ENCODE measurements at places on chromosomes 3 and 15.

- no peak for DNase-seq
Measured at GRCh38 chr3:71589132-71589531, 5.6 kb upstream of the FOXP1 start.

DNA sequence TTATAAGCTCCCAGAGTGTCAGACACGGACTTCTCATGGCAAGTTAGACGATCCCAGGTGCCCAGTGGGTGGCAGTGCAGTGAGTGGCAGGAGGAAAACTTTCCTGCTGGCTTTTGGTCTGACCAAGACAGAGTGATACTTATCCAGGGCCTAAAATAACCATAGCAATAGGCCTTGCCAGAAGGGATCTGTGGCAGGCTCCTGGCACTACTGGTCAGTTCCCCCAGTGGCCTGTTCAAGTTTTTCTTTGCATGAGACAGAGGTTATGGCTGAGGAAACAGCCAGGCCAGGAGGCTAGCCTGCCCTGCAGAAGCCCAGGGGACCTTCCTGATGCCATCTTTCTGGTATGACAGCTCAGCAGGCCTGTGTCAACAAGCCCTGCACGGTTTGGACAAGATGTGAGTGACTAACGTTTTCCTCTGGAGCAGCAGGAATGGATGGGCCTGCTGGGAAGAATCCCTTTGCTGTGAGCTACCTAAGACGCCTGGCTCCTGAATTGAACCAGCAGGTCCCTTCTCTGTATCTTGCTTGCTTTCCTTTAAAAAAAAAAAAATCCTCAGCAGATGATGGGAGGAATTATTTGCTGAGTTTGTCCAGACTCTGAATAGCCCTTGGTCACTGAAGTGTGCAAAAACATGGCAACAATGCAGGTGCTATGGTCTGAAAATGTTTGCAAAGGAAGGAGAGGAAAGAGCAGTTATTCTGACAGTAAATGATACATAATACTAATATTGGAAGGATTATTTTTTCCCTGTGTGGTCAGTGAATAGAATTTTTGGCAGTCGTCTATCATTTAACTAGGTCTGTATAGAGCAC, 18.0 kb downstream of the SCG5 start:
- no peak for DNase-seq

GRCh38 chr15:37891766-37892368, 42.6 kb upstream of the TMCO5A start:
- DNase-seq, result no peak

DNA sequence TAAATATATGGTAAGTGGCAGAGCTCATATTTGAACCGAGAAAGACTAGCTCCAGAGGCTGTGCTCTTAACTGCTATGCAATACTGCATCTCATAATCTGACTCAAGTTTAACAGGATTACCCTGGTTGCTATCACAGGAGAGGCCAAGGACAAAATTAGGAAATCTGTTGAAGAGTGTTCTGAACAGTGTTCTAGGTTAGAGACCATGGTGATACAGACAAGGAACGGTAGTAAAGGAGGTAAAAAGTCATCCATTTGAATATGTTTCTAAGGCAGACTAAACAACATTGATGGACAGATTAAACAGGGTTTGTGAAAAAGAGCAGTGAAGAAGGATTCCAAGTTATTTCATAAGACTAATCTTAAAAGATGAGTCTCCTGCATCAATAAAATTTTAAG, 22.1 kb downstream of the PLOD2 start:
- no peak for DNase-seq

- no peak for DNase-seq
Measured at GRCh38 chr3:45595364-45596195, 1.0 kb downstream of the LIMD1 start.

DNA sequence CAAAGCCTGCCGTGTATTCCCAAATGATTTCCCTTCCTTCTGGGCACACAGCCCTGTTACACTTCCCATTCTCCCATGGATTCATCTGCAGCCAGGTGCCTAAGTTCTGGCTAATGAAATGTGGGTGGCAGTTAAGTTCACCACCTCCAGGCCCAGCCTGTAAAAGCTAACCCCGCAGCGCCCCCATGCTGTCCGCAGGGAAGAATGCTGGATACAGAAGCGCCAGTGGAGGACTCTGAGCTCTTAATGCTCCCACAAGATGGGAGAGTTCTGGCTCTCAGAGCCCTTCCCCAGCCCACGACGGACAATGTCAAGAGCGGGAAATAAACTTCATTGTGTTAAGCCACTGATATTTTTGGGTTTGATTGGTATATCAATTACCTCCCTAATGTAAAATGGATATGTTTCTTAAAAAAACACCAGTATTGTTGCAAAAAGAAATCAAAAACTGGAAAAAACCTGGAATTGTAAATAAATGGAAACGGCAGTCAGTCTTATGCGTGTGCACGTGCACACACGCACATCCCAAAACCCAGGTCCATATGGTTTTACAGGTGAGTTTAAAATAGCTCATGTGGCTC, 37.7 kb upstream of the FGD5 start:
- no peak for DNase-seq

DNA sequence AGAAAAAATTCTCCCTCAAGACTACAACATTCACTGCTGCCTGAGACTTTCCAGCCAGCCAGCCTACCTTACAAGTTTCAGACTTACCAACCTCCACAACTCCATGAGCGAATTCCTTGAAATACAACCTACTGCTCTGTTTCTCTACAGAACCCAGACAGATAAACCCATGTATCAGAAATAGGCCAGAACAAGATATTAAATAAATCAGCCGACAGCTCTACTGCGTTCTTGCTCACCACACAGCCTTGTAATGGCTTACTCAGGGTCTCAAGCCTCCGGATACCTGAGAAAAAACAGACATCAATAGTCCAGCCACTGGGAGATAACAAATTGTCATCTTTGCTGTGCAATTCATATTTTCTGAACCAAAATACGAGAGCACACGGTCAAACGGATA, 43.6 kb upstream of the LIPC start:
- DNase-seq, result no peak

- no peak for DNase-seq
Measured at GRCh38 chr3:84547971-84548970, 410.5 kb upstream of the CADM2 start.

DNA sequence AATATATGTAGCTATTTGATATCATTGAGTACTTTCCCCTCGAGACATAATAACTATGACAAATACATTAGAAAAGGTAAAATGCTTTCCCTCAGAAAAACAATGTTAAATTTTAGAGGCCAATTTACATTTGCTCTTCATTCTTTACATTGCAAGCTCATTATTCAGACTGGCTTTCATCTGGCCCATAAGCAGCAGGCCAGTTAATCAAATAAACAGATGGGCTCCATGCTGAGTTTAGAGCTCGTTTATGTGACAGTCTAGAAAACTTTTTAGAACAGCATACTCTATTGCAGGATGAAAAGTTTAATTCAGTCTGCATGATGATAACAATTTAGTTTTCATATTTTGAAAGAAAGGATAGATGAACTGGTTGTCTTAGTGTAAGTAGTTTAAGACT, 150.6 kb downstream of the DUT start:
- DNase-seq, result no peak

DNA sequence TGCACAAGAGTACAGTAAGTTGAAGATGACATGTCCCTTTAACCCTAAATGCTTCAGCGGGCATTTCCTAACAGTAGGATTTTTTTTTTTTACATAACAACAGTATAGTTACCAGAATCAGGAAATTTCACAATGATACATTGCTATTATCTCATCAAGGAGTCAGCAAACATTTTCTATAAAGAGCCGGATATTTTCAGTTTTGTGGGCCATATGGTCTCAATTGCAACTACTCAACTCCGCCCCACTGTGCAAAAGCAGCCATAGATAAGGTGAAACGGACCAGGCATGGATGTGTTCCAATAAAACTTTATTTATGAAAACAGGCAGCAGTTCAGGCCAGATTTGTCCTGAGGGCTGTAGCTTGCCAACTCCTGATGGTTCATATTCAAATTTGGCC, 130.6 kb downstream of the SMAD6 start:
- peak; percentile 60 for DNase-seq

- no peak for DNase-seq
Measured at GRCh38 chr15:40029979-40030893, 8.7 kb downstream of the SRP14 start.

DNA sequence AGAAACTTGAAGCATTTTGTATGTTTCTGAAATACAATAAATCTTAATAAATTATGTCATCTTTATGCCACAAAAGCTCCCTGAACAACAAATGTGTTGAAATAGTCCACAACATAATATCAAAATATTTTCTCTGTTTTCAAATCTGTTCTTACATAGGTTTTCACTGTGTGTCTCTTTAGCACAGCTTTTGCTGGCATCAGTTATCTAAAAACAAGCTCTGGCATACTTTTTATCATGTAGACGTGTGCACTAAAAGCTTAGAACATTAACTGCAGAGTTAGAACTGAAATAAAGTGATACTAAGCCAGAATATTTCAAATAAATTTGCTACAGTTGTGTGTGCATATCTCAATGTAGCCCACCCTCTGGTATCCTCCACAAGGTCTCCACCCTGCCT, 41.8 kb upstream of the ALCAM start:
- DNase-seq, result no peak

DNA sequence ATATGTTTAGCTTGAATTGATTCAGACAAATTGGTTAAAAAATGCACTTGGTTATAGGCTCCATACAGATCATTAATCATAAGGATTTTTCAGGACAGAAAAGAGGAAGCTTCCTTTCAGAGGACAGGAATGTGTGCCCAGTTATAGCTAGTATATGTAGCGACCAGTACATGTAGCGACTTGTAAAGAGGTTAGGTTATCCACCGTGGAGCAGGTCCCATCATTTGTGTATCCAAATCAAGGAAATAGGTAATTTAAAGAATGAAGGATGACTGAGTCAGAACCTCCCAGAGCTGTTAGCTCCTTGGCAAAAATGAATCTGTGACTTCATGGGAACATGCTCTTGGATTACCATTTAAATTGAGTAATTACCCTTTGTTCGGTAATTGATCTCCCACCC, 15.8 kb upstream of the P2RY12 start:
- no peak for DNase-seq

GRCh38 chr15:85422607-85423006, 42.2 kb downstream of the AKAP13 start:
- DNase-seq, result no peak

- DNase-seq, result no peak
Measured at GRCh38 chr3:151768393-151768930, 34.7 kb downstream of the AADACL2 start.

GRCh38 chr3:43180027-43180426, 74.1 kb upstream of the POMGNT2 start:
- no peak for DNase-seq

DNA sequence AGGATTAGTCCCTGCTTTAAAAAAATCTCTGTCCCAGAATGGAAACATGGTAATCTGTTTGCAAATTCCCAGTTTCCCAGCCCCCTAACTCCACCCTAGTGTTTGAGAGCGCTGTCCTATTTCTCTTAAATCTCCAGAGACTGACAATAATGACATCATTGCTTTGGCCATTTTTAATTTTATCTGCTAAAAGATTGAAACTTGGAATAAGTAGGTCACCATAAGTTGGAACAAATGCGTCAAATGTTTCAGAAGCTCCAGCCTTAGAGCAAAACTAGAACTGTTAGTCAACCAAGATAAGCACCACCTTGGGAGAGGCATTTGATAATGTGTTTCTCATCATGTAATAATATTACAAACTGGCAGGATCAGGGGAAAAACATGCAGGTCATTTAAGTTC, 25.7 kb upstream of the MB21D2 start:
- DNase-seq, result no peak

- DNase-seq, result no peak
Measured at GRCh38 chr3:137008976-137009375, 51.2 kb downstream of the IL20RB start.

DNA sequence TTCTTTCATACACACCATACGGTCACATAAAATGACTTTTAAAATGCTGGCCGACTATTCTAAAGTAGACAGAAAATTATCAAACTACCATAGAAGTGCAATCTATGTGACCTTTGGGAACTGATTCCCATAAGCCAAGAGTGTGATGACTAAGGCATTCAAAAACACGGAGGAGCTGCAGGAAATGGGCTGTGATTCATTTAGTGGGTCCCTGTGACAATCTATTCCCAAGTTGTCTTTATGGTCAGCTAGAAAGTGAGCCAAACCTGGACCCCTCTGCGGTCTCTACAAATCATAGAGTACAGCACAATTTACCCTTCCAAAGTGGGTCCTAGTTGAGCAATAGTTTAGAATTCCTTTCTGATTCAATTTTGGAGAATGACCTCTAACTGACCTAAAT, 251.5 kb upstream of the CBLB start:
- no peak for DNase-seq

- no peak for DNase-seq
Measured at GRCh38 chr3:152737021-152737908, 97.7 kb upstream of the P2RY1 start.

DNA sequence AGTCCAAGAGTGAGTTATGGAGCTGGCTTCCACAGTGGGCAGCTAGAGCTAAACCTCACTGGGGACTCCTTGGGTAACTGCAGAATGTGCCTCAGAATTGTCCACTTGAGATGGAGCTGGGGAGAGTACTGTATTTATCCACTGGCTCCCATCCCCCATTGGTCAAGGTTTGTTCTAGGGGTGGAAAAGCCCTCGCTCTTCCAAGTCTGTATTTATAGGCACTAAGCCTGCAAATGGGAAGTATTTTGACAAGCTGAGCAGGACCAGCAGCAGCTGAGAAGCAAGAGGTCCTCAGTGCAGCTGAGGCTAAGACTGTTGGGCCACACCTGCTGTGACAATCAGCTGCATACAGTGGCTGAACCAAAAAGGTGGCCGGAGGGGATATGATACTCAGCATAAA, 5.8 kb downstream of the USP13 start:
- no peak for DNase-seq

DNA sequence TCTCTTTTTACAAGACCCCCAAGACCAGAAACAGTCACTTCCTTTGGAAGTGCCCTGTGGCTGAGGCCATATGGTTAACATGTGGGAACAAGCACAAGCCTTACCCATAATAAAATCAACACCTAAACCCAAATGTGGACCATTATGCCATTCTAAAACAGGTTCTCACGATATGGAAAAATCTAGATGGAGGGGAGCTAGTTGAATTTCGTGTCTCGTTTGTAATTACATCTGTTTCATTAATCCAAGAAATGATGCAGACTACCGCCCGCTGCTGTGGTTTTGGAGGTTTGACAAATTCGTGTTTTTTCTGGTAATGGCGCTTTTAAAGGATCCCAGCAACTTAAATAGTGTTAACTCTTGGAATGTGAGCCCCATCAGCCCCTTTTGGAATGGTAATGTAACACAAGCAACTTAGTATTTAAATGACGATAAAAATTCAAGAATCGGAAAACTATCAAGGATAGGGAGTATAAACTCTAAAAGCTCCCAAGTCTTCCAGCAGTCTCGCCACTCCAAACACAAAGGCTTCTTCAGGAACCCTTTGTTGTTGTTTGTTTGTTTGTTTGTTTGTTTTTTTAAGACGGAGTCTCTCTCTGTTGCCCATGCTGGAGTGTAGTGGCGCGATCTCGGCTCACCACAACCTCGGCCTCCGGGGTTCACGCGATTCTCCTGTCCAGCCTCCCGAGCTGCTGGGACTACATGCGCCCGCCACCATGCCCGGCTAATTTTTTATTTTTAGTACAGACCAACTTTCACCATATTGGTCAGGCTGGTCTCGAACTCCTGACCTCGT, 1.1 kb downstream of the CNBP start:
- DNase-seq, result no peak

Measured in SK-N-MC (cell line).